ENCODE measurements at places on chromosomes 12 and 14. TPM values are rescaled to one million over a fixed set of nuclear protein-coding genes. Genes with fewer than 3 reads are reported as not detected.

ACSS3 gene
- polyA plus RNA-seq, result not detected

HHIPL1 gene
- polyA plus RNA-seq, result not detected

DNA sequence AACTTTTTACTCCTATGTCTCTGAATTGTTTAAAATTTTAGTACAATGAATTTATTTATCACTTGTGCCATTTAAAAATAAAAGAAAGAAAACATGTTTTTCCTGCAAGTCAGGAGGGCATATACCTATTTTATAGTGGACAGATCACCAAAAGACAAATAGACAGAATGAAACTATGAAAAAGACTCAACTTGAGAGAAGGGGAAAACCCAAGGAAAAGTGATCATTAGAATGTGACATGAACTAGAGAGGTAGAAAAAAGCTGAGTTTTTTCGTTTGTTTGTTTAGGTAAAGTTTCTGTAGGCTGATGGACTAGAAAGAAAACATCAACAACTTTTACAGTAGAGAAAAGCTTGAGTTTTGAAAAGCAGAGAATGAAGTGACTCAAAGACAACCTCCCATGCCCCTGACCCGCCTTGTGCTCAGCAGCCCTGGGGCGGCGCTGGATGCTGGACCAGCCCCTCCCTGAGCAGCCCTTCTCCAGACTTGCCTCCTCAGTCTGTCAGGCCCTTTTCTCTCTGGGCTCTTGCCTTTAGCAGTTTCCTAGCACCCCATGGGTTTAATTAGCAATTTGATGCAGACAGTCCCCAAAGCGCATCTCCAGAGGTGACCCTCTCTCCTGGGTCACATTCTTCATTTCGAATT is 95.1 kb upstream of the ARID2 start:
- H3K4me3 ChIP-seq, result no peak overlapping the region
- H3K27me3 ChIP-seq, result peaks cover 3% of the 10 kb centered on the region
- H3K27ac ChIP-seq, result no peak overlapping the region
- no peak for DNase-seq
- no peaks in the 10 kb centered on the region for H3K36me3 ChIP-seq
- H3K4me1 ChIP-seq, result no peaks in the 10 kb centered on the region

DNA sequence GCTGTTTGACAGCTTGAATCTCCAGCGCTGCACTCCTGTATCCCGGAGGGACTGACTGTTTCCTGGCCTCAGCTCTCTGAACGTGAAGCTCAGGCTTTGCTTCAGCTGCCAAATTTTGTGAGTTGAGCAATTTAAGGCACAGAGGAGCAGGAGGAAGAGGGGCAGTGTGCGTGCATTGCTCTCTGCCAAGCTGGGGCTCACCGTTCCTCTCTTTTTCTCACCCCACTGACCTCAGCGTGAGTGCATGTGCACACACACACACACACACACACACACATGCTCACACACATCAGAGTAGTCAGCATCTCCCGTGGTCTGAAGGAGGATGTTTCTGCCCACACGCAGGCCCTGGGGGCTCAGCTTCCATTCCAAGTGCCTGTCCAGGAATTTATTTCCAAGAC is 27.8 kb upstream of the BDKRB2 start:
- H3K4me1 ChIP-seq, result no peaks in the 10 kb centered on the region
- peaks cover 13% of the 10 kb centered on the region for H3K27me3 ChIP-seq
- DNase-seq, result no peak
- H3K36me3 ChIP-seq, result no peaks in the 10 kb centered on the region
- no peak overlapping the region for H3K27ac ChIP-seq

FOXN3 gene
- polyA plus RNA-seq, result 102 TPM

- H3K27ac ChIP-seq, result no peak overlapping the region
- DNase-seq, result no peak
- H3K4me3 ChIP-seq, result no peak overlapping the region
- no peaks in the 10 kb centered on the region for H3K27me3 ChIP-seq
- no peaks in the 10 kb centered on the region for H3K4me1 ChIP-seq
Measured at GRCh38 chr12:78568321-78569020, 296.1 kb upstream of the SYT1 start.

GRCh38 chr12:113724794-113725556 is 241.2 kb downstream of the RBM19 start:
- H3K4me3 ChIP-seq, result no peak overlapping the region
- H3K27ac ChIP-seq, result no peak overlapping the region
- H3K36me3 ChIP-seq, result no peaks in the 10 kb centered on the region

- H3K4me1 ChIP-seq, result no peaks in the 10 kb centered on the region
- DNase-seq, result no peak
- H3K4me3 ChIP-seq, result no peak overlapping the region
- H3K27me3 ChIP-seq, result peaks cover 2% of the 10 kb centered on the region
- no peaks in the 10 kb centered on the region for H3K36me3 ChIP-seq
Measured at GRCh38 chr12:116804051-116804450, 65.9 kb downstream of the RNFT2 start.

DNA sequence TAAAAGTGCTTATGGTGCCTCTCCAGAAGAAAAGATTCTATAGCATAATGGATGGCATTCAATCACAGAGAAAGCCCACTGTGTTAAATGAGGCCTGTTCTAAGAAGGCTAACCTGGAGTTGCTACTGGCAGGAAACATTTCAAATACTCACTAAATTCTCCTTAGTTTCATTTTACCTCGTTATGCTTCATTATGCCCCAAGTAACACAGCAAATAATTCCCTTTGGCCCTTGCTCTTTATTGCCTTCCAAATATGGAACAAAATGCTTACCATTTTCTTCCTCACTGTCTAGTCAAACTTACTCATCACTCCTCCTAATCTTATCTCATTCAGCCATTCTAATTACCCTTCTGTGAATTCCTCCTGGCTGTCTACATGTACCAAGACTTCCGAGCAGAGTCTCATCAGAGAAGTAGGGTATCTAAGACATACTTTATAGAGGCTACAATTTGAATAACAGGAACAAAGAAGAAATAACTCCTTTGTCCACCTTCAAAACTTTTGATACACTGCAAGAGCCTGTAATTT is 292.1 kb upstream of the CLEC14A start:
- H3K27ac ChIP-seq, result no peak overlapping the region
- no peaks in the 10 kb centered on the region for H3K4me1 ChIP-seq
- DNase-seq, result no peak
- H3K36me3 ChIP-seq, result no peaks in the 10 kb centered on the region
- no peak overlapping the region for H3K4me3 ChIP-seq
- peaks cover 3% of the 10 kb centered on the region for H3K27me3 ChIP-seq

Data from immature natural killer cell (primary cell).